AG08396 (cell line): ENCODE measurements at places on chromosomes 7 and 10.

GRCh38 chr7:95334447-95334846 lies 10.1 kb upstream of the PON1 start:
- no peak for DNase-seq

- DNase-seq = no peak
These were observed 49.0 kb downstream of the SORCS3 start for GRCh38 chr10:104690101-104690500.

GRCh38 chr10:96789571-96790108 lies 42.5 kb upstream of the LCOR start:
- DNase-seq = no peak

DNA sequence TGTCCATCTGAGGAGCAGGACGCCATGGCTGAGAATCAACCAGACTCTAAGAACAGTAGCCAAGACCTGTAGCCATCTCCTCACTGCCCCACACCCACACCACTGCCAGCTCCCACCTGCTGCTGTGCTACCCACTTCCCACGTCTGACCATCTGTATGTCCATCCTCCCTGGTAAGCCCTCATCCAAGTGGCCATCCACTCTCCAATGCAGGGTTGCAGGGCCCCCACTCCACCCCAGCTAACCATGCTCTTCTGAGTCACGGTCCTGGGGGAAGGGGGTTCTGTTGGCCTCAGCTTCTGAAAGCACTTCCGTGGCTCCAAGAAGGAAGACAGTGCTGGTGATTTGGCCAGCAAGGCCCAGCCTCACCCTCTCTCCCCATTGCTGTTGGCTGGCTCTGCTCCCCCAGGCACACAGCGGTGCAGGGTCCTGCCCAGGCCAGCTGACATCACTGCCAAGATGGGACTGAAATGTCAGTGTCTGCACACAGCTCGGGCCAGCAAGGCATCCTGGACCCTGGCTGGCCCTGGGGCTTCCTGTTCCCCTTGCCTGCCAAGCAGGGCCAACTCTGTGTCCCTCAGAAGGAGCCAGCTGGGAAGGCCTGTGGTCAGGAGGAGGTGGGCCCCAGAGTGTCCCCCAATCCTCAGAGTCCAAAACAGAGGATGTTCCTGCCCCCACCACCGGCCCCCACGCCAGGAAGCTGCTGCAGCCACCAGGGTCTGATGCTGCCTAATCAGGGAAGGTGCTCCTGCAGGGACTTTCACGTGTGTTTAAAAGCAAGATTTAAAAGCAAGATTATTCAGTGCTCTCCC lies 17.5 kb downstream of the RASGEF1A start:
- DNase-seq = no peak

DNA sequence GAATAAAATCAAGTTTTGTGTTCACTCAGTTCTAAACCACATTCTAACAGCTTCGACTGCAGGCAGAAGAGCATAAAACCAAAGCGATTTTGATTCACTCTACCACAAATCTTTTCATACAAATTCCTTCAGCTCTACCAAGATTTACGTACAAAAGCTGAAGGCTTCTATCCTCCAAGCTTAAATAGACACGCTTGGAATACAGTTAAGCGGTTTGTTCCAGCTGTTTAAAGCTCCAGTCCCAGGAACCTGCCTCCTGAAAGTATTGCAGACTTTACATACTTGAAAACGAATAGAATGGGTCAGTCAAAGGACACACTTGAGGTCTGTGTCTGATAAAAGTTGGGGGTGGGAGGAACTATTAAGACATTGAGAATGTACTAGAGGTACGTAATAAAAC lies 102.9 kb downstream of the MPP7 start:
- no peak for DNase-seq

DNA sequence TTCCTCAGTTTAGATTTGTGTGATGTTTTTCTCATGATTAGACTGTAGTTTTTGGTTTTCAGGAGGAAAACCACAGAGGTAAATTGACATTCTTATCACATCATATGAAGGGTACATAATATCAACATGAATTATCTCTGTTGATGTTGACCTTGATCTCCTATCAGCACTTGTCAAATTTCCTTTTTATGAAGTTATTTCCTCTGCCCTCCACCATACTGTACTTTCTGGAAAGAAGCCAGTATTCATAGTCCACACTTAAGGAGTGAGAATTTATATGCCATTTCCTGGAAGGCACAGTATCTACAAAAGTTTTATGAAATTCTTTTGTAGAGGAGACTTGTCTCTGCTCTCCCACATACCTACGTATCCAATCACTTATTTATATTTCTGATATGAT lies 807.2 kb upstream of the MBL2 start:
- no peak for DNase-seq

GRCh38 chr10:6404127-6405072 lies 175.7 kb downstream of the PRKCQ start:
- no peak for DNase-seq

DNA sequence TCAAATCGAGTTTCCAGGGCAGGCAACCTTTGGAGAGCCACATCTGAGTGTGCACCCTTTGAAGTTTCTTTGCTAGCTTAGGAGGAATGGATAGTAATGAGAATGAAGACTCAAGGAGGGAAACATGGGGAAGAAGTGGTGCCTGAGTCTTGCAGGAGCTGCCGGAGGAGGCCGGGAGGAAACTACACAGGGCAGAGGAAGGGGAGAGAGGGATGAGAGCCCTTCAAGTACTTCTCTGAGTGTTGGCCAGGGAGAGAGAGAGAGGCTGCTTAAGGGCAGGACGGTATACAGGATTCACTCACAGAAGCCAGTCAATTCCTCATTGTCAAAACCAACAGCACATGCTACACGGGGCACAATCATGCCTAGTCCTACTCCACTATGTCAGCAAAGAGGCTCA lies 74.4 kb upstream of the ZNRF2 start:
- DNase-seq = no peak

GRCh38 chr10:77160679-77161078 lies 476.9 kb downstream of the KCNMA1 start:
- peak; percentile 42 for DNase-seq

DNA sequence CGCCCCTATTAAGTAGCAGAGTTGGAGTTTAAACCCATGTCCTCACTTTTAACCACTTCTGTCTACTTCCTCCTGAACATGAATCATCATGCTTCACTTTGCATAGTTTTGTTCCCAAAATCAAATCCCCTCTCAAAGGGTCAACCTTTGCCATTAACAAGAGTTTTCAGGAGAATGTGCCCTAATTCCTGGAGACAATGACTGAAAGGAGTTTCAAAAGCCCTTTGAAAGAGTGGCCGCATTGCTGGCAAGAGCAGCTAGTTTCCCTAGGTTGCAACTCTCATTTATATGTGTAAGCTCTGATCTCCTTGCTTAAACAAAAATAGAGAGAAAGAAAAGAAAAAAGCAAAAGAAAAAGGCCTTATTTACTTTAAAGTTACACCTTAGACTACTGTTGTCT lies 9.2 kb downstream of the LGI1 start:
- no peak for DNase-seq

DNA sequence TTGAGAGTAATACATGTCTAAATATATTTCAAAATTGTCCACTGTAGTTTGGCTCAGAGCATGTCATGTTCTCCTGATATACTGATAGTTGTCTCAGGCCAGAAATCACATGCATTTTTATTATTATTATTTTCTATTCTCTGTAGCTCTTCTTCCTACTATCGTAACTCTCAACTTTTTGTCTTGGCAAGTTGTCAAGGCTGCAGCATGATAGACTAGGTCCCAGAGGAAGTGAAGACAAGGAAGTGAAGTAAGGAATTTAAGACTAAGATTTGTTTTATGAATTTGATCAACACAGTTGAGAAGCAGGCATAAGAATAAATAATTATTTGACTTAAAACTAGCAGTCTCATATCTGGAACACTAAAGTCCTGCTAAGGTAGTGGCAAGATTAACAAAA lies 369.5 kb downstream of the ABCA13 start:
- DNase-seq = no peak

GRCh38 chr10:33098951-33099663 lies 141.1 kb upstream of the ITGB1 start:
- DNase-seq = no peak

DNA sequence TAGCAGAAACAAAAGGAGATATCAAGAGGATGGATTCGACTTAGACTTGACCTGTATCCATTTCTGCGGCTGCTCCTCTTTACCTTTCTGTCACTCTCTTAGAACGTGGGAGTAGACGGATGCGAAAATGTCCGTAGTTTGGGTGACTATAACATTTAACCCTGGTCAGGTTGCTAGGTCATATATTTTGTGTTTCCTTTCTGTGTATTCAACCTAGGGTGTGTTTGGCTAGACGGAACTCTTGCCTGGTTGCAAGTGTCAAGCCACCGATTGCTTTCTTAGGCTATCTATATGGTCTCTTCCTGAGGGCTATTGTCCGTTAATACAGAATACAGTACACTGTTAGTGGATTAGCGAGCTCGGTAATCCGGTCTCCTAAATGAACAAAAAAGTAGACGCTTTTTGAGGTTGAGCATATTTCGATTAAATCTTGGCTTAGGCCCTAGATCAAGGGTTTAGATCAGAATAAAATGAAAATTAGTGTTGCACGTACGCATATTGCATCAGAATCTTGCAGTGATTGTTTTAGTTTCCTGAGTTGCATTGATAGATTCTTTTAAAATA lies 1.2 kb downstream of the PTEN start:
- DNase-seq = no peak

GRCh38 chr10:124911124-124912067 lies 30.5 kb upstream of the ZRANB1 start:
- DNase-seq = peak; percentile 18

DNA sequence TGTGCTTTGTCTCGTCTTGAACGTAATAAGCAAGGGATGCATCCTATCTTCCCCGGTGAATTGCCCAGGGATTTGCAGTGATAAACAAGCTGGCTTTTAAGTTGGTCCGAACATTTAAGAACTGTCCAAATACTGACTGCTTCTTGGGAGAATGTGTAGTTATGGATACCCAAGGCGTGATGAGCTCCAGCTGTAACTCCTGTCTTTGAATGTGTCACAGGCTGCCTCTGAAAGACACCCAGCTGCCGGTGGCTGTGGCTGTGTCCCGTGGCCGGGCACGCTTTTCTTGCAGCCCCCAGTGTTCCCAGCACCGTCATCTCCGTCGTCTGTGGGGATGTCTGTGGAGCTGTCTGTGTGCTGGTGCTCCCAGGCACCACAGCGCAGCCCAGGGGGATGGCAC lies 118.1 kb downstream of the GLRX3 start:
- no peak for DNase-seq

DNA sequence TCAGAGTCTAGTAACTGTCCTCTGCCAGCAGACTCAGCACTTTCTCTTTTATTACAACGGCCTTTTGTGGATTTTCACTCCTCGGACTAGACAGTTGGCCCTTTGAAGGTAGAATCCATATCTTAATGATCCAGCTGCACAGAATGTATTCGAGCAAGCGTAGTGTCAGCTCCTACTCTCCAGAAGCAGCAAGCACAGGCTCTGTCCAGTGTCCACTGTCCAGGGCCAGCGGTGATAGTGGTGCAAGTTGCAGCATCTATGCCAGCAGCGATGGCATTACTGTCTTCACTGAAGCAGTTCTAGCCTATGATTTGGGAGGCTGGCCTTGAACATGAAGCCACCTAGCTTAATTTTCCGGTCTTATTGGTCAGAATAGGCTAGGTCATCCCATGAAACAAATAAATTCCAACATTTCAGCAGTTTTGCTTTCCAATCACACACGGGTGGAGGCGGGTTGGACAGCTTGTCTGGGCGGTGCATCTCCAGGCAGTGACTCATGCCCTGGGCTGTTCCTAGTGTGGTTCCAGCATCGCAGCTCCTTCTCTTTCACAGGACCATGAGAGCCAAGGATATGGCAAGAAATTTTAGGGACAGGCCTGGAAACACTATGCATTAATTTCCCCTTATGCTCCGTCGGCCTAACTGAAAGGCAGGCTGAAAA lies 108.6 kb upstream of the KCNMA1 start:
- DNase-seq = peak; percentile 46

DNA sequence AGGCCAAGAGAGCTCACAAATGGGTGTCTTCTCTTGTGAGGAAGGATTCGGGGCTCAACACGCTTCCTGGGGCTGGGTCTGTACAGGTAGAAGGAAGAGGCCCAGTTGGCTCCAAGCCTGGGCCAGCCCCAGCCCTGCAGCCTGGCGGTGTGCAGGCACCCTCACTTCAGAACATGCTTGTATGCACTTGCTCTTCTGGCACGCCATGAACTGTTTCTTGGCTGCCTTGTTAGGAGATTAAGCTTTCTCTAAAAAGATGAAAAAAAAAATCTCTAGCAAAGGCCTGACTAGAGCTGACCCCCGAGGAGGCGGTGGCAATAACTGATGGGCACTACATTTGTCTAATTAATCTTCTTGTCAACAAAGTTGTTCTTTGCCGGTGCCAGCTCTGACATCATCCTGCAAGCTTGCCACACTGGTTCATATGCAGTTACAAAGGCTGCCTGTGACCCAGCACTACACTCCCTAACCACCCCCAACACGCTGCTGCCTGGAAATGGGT lies 94.7 kb downstream of the WDR11 start:
- DNase-seq = peak; percentile 18

DNA sequence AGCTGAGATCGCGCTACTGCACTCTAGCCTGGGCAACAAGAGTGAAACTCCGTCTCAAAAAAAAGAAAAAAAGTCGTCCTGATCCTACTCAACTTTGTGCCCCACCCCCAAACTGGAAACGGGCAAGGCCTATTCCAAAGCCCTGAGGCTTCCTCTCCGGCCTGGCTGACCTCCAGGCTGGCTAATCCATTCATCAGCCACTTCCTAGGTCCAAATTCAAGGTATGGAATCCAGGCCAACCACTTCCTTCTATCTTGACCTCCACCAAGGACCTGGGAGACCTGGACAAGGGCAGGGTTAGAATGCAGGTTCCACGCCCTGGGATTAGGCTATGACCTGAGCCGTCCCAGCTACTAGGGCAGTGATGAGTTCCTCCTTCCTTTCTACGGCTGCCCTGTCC lies 20.4 kb upstream of the EIF4H start:
- no peak for DNase-seq

GRCh38 chr10:84548869-84549268 lies 220.5 kb downstream of the CCSER2 start:
- DNase-seq = no peak

DNA sequence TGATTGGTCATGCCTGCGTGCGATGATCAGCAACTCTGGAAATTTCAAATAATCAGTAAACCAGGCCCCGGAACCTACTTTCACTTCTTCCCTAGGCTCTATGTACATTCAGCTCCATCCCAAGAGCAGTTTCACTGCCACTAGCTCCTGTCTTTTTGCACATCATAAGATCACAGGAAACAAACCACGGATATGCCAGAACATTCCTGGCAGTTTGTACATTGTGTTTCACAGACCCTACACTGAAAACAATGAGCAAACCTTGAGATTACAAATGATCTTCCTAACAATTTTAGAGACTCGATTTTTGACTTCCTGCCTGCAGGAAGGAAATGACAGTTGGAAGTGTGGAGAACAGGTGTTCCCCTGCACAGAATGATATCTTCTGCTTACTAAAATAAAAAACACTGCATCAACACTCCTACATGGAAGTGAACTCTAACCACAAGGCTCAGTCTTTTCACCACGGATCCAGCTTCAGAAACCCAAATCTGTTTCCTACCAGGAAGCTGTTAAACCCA lies 7.6 kb upstream of the TMEM236 start:
- no peak for DNase-seq
